Kidney tubule cell (primary cell): ENCODE measurements at places on chromosomes 11 and 22.

GRCh38 chr11:74459584-74459983, 7.8 kb downstream of the KCNE3 start:
- DNase-seq = no peak

DNA sequence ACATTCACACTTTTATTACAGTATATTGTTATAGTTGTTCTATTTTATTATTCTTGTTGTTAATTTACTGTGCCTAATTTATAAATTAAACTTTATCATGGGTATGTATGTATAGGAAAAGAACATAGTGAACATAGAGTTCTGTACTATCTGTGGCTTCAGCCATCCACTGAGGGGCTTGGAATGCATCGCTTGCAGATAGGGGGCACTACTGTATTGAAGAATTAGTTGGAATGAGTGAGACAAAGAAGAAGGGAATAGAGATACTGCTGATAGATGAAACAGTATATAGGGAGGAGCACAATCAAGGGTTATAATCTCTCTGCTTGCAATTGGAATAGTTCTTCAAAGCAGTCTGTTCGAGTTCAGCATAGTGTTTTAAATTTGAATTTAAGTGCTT, 432.2 kb downstream of the RAB38 start:
- DNase-seq = no peak

DNA sequence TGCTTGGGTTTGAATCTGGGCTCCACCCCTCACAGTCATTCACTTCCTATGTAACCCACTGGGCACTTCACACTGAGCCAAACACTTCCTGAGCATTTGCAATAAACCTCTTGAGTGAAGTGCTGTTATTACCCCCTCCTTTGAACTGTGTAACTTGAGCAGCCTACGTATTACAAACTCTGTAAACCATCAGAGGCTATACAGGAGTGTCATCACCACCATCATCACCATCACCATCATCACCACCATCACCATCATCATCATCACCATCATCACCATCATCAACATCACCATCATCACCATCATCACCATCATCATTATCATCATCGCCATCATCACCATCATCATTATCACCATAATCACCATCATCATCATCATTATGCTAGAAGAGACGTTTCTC, 18.4 kb downstream of the RTL6 start:
- DNase-seq = no peak

DNA sequence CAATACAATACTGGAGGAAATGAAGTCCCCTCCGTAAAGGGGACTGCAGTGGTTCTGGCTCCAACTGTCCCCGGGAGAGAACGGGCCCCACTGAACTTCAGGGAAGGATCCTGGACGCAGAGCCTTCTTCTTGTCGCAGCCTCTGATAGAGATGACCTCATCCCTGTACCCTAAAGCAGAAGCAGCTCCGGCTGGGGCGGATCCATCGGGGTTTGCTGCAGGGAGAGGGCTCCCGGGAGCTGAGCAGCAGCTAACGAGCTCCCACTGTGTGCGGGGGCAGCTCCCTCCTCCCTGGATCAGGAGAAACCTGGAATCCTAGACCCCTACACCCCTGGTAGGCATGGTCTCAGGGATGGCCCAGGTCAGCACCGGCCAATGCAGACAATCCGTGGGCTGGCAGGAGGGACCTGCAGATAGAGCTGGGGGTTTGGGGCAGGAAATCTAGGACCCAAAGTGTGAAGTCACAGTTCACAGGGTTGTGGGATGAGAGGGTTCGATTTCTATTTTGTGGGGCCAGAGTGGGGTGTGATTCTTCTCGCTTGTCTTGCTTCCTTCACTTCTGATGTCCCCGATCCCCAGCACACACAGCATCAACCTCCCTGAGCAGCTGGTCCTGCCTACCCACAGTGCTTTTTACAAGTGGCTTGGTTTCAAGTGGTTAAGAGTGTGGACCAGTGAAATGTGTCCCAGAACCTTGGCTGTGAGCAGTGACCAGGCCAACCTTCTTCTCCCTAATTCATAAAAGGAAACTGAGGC, 12.9 kb downstream of the KIAA0930 start:
- DNase-seq = no peak

GRCh38 chr11:77141034-77141433, 13.0 kb downstream of the MYO7A start:
- peak; percentile 49 for DNase-seq

DNA sequence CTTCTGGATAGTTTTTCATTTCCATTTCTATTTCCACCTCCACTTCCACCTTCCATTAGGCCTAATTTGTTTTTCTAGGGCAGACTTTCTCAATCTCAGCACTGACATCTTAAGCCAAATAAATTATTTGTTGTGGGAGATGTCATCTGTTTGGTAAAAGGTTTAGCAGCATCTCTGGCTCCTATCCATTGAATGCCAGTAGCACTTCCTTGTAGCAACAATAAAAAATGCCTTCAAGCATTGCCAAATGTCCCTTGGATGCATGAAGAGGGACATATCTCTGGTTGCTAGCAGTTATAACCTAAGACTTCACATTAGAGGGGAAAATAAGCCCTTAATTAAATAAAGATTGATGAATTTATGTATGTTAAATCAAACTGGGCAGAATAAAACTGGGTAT, 1.9 kb downstream of the OR52A5 start:
- no peak for DNase-seq

- no peak for DNase-seq
Measured at GRCh38 chr11:106400949-106401570, 323.6 kb downstream of the AASDHPPT start.

GRCh38 chr22:48805516-48805915, 1022.2 kb downstream of the BRD1 start:
- no peak for DNase-seq

DNA sequence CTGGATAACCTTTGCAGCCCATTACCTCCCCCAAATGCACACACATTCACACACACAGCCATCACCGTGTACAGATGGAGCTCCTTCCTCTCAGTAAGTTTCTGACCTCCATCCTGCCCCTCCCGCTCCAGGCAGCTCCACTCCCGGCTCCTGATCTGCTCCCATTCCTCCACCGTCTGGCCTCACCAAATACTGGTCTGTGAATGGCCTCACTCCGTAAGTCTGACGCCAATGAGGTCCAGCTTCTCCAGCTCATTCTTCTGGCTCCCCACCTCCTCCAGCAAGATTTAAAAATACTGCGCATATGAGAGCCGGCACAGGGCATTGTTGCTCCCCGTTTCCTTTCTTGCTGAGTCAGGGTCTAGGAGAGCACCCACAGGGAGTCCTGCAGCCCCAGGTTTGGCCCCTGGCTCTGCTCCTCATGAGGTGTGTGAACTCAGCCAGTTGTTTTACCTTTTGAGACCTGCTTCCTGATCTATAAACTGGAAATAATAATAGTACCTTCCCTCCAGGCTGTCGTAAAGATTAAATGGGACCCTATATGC, 14.0 kb upstream of the TUB start:
- no peak for DNase-seq

DNA sequence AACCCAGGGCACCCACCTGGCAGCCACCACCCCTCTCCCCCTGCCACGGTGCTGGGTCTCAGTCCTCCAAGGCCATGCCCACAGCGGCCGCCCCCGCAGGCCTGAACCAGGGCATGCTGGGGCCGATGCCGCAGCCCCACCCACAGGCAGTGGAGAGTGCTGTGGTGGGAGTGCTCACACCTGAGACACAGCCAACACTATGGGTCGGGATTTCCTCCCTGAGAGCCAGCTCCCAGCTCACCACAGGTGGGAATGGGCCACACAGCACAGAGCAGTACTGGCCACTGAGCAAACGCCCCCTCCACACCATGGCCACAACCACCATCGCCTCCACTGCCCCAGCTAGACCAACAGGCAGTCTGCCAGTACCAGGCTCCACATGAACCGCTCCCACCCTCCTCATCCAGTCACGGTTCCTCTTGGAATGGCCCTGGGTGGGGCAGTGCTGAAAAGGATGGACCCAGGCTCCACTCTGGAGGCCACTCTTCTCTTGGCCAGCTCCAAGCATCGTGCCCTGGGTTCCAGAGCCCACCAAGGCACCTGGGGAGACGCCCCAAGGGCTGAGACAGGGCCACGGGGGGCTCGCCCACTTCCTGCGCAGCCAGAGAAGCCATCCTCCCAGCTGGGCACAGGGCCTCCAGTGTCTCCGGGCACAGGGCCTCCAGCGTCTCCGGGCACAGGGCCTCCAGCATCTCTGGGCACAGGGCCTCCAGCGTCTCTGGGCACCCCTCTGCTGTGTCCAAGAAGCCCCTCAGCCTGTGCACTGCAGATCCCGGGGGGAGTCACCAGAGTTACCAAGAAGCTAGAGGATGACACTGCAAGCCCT, 14.2 kb downstream of the MOB2 start:
- no peak for DNase-seq

GRCh38 chr11:129320494-129320893, 55.2 kb upstream of the BARX2 start:
- DNase-seq = no peak

DNA sequence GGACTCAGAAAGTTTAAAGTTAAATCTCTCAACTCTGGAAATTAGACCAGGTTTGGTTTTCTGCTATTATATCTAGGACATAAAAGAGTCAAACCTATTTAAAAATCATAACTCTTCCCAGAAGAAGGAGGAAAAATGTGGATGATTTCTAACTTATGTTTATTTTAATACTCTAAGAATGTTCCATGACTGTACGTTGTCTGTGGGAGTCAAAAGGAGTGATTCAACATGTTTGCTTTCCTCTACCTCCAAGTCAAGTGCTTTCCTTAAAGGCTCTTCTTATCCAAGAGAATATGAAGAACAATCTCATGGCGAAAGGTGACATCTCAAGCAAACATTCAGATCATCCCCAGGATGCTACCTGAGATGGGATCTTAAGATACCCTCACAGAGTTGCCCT, 21.6 kb downstream of the OR51E1 start:
- peak; percentile 8 for DNase-seq

- DNase-seq = no peak
Measured at GRCh38 chr11:69493931-69494821, 12.7 kb downstream of the LINC01488 start.

DNA sequence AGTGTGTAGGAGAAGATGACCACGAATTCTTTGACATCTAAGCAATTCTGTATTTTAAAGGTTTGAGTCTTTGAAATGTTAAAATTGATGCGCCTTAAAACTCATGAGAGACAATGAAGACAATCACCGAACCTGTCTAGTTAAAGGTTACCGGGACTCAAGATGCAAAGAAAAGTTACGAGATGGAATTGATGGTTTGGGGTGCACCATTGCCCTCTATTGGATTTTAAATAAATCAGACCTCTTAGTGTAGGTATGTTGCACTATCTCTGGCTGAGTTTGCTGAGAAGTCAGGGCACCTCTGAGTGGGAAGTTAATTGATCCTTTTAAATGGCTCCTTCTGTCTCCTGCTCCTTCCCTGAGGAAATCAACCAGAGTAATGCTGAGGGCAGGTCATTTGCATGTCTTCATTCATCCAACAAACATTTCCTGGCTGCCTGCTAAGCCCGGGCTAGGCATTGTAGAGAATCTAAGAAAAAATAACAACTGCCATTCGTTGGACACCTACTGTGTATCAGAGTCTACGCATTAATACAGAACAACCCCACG, 19.4 kb upstream of the TMA7B start:
- no peak for DNase-seq

GRCh38 chr22:20742764-20743163, 31.1 kb upstream of the SERPIND1 start:
- no peak for DNase-seq

GRCh38 chr11:64608046-64608445, 17.0 kb downstream of the SLC22A12 start:
- no peak for DNase-seq
